ENCODE measurements at places on chromosomes 3 and 15. TPM values are rescaled to one million over a fixed set of nuclear protein-coding genes. Genes with fewer than 3 reads are reported as not detected.

CLDN11 gene
- 2.4 TPM for total RNA-seq

HDC gene
- not detected for total RNA-seq

ALDH1A3 gene
- total RNA-seq = 73.0 TPM

ACTC1 gene
- total RNA-seq = 0.11 TPM

KLHL6 gene
- not detected for total RNA-seq

CD200 gene
- not detected for total RNA-seq

TRPM1 gene
- not detected for total RNA-seq

RUBCN gene
- total RNA-seq = 15.0 TPM

SLC24A5 gene
- total RNA-seq = not detected

GABRB3 gene
- total RNA-seq = 3.5 TPM

Measured in placental epithelial cell (primary cell).